ENCODE measurements at places on chromosomes 2 and 18.

GRCh38 chr2:10330700-10331026 is 28.0 kb downstream of the HPCAL1 start:
- no peak for DNase-seq

GRCh38 chr2:46929612-46930011 is 14.0 kb upstream of the MCFD2 start:
- no peak for DNase-seq

DNA sequence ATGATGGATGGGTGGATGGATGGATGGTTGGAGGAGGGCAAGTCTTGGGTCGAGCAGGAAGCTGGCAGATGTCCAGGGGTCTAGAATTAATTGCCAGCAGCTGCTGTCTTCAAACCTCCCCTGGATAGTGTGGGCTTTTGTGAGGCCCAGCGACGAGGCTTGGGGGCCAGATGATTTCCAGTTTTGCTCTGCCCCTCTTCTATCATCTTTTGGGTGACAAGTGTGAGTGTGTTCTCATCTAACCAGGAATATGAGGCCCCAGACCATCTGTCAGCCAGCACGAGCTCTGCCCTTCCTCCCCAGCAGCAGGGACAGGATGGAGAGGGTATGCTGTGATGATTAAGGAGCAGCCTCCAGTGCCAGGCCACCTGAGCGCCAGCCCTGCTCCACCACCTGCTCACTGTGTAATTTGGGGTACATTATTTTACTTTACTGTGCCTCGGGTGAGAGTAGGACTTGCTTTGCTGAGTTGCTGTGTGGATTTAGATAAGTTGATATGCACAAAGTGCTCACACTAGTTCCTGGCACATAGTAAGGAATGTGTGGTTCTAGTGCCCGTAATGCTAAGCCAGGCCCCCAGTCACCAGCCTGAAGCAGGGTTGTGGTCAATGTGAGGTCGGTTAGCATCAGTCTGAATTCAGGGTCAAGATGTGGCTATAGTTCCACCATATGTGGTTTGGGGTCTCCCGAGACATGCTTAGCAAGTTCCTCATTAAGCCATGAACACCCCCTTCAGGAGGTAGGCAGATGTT is 251.1 kb downstream of the CYP26B1 start:
- DNase-seq = no peak

GRCh38 chr2:207281436-207281835 is 115.7 kb upstream of the KLF7 start:
- DNase-seq = no peak

- no peak for DNase-seq
Observed at GRCh38 chr2:157404363-157404762, 39.5 kb downstream of the CYTIP start.

GRCh38 chr2:165549619-165550018 is 80.1 kb downstream of the CSRNP3 start:
- no peak for DNase-seq

GRCh38 chr2:197360744-197361156 is 50.2 kb upstream of the ANKRD44 start:
- DNase-seq = peak; percentile 41

- DNase-seq = no peak
Observed at GRCh38 chr2:121372082-121372481, 87.1 kb upstream of the TFCP2L1 start.

GRCh38 chr2:62577994-62578781 is 72.2 kb upstream of the TMEM17 start:
- DNase-seq = peak; percentile 57

- DNase-seq = peak; percentile 51
Observed at GRCh38 chr2:7857904-7858303, 824.0 kb upstream of the ID2 start.

DNA sequence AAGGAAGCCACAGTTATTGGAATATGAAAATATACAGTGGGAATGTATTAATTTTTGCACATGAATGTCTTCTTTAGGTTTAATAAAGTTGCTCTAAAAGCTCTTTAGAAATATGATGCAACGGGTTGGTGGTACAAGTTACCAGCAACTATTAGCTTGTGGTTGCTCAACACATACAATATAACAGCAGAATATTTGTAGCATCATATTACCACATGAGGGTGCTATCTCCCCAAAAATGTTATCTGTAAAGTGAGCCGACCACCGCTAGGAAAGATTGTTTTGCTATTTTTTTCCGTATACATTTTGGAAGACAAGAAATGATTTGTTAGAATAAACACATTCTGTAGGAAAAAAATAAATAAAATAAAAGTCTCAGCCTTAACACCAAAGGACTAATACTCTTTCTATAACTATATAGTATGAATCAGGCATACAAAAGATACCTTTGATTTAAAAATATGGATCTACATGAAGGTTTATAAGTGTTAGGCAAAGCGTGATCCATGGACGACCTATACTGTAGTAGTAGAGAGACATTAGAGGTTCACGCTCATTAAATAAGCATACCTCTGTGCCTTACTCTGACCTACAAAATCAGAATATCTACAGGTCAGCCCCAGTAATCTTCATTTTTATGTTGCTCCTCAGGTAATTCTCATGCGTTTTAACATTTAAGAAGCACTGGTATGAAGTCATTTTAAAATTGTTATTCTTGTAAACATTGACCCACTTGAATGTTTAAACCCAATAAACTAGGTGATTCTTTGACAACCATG is 1110.6 kb upstream of the ACVR2A start:
- peak; percentile 88 for DNase-seq

- no peak for DNase-seq
Observed at GRCh38 chr2:27304488-27305240, 3.6 kb downstream of the UCN start.

DNA sequence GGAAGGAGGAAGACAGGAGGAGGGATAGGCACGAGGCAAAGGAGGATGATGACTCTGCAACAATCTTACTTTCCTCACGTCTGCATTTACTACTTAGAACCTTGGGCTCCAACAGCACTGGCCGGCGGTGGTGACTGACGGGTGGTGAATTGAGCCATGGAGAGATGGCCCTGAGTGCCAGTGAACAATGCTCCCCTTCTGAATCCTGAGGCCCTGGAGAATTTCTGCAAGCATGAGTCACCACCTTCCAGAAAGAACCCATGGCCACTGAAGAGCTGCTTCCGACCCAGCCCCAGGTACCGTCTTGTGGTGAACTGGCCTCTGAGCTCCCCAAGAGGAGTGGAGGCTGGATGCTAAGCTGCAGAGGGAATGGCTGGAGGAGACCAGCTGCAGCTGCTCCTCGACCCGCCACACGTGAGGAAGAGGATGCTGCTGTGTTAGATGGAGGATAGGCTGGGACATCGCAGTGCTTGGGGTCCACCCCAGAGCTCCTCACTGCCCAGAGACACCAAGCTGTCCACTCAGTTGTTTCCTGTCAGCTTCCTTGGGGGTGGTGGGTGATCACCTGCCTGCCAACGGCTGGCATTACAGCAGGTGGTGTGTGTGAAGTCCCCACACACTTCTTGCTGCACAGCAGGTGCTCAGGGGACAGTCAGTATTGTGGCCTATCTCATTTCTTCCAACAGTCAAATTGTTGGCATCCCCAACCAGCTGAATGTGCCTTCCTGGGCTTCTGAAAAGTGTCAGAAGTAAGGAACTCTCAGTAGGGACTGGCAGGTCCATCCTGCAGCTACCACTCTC is 186.5 kb upstream of the ID2 start:
- DNase-seq = no peak

- DNase-seq = no peak
Observed at GRCh38 chr2:161177969-161178368, 17.7 kb downstream of the TANK start.

GRCh38 chr18:79278896-79279295 is 116.8 kb upstream of the NFATC1 start:
- DNase-seq = no peak

DNA sequence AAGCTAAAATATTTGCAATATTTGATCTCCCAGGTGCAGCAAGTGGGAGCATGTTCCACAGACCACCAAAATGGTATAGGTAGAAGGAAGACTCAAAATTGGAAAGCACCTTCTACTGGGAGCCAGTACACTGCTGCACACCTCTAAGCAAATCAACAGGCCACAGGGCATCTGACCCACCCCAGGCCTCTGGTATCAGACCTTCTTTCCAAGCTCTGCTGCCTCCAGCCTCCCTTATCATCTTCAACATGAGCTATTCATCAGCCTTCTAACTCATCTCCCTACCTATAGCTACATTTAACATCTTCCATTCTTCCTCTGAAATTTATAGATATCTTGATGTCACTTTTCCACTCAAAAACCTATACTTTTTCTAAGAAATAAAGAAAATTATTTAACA is 294.8 kb downstream of the ZEB2 start:
- no peak for DNase-seq

DNA sequence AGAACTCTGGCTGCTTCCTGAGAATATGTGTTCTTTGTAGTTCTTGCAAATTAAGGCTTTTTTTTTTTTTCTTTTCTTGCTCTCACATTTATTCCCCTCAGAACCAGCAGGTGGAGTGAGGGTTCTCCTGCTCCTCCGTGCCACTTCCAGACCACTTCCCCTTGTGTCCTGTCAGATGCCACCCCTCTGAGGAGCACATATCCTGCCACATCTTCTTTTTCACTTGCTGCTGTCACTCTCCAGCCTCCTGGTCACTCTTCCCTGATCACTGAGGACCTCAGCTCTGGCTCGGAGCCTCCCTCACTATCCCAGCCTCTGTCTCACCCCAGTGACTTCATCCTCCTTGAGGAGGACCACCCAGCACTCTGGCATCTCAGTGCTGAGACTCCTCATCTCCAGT is 100.5 kb downstream of the TACR1 start:
- peak; percentile 31 for DNase-seq

- peak; percentile 90 for DNase-seq
Observed at GRCh38 chr2:39530411-39530866, 93.4 kb upstream of the MAP4K3 start.

- peak; percentile 19 for DNase-seq
Observed at GRCh38 chr2:150110548-150110947, 376.9 kb downstream of the RND3 start.

- DNase-seq = no peak
Observed at GRCh38 chr2:7132753-7133152, 215.5 kb downstream of the RNF144A start.

GRCh38 chr2:205545971-205546816 is 136.1 kb upstream of the NRP2 start:
- peak; percentile 15 for DNase-seq

- DNase-seq = peak; percentile 58
Observed at GRCh38 chr2:168687314-168687713, 115.1 kb upstream of the NOSTRIN start.

GRCh38 chr18:26780520-26781325 is 84.8 kb downstream of the AQP4 start:
- DNase-seq = no peak

DNA sequence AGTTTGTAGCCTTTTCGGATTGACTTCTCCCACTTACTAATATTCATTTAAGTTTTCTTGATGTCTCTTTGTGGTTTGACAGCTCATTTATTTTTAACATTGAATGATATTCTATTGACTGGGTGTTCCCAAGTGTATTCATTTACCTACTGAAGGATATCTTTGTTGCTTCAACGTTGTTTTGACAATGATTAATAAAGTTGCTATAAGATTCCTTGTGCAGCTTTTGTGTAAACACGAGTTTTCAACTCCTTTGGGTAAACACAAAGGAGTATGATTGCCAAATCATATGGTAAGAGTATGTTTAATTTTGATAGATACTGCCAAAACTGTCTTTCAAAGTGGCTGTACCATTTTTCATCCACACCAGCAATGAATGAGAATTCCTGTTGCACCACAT is 1200.9 kb downstream of the DSC3 start:
- no peak for DNase-seq

- DNase-seq = no peak
Observed at GRCh38 chr2:28360058-28360717, 32.5 kb upstream of the FOSL2 start.

DNA sequence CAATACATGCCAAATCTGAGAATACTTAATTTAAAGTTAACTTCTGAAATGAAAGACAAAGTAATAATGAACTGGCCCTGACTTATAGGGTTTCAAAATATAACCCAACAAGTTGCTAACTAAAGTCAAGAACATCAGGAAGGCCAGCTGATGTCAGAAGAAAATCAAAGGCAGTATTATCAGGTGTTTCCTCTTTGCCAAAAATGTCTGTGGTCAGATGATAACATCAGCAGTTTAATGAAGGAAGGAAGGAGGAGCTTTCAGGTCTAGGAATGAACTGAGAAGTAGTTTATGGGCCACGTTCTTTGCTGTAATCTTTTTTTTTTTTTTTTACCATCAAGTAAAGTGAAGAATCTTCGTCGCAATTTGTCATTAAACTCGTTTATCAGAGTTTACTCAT is 40.9 kb downstream of the CDH2 start:
- DNase-seq = peak; percentile 64

DNA sequence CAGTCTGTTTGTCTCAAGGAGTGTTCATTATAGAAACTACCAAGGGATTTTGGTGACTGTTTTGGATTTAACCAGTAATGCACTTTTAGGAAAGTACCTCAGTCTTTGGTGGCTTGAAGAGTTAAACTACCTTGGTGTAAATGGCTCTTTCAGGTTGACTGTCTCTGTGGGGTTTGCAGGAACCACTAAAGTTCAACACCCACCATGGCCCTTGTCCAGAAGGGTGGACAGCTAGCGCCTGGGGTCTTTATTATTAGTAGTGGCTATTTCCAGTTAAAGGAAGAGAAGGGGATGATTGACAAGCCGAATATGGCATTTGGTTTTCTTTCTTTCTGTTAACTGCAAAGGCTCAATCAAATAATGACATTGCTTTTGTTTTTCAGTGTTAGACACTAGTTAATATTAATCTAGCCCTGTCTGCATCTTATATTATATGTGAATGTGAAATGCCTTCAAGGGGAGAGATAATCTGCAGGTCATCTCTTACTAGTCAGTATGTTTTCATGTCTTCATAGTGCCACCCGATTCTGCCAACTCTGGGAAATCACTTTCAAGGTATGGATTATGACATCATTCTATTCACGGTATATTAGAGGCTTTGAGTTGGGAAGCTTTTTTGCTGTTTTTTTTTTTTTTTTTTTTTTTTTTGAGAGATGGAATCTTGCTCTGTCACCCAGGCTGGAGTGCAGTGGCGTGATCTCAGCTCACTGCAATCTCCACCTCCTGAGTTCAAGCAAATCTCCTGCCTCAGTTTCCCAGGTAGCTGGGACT is 56.4 kb downstream of the MAP4K4 start:
- no peak for DNase-seq

DNA sequence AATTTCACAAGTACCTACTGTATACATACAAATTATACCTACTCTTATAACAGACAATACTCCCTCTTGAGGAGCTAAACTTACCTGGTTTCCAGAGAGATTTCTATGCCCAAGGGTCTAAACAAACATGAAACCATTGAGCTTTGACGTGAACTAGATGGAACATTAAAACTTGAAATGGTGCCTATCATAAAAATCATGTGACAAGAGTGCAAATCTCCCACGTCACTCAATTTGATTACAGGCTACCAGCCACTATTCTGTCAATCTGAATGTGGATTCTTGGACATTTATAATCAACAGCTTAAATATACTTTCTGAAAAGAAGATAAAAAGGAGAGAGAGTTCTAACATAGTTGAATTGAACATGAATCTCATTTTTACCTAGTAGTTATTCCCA is 297.1 kb upstream of the SESTD1 start:
- no peak for DNase-seq

GRCh38 chr2:43455731-43456642 is 139.9 kb downstream of the THADA start:
- DNase-seq = peak; percentile 98
